Central memory CD8-positive, alpha-beta T cell (primary cell): ENCODE measurements at places on chromosomes 16 and 17.

DNA sequence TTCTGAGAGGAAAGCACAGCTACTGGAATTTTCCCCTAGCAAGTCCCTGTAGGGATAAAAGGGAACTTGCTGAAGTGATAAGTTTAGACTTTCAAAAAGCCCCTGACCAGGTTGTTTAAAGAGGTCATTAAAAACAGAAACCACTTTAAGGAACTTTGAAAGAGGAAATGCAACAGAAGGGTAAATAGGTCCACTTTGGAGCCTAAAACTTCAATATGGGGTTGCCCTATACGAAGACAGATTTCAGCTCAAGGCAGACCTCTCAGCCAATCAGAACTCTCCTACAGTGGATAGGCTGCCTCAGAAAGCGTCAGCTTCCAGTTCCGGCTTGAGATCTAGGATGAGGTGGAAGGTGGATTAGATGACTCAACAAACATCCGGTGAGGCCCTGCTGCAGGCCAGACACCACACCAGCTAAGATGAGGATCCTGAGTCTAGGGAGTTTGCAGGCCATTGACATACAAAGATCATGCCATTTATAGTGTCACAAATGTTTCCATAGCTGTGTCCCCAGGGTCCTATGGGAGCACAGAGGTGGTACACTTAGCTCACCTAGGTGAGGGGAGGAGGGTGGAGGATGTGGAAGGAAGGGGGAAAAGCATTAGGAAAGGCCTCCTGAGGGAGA is 7.9 kb upstream of the MFSD6L start:
- DNase-seq, result no peak

DNA sequence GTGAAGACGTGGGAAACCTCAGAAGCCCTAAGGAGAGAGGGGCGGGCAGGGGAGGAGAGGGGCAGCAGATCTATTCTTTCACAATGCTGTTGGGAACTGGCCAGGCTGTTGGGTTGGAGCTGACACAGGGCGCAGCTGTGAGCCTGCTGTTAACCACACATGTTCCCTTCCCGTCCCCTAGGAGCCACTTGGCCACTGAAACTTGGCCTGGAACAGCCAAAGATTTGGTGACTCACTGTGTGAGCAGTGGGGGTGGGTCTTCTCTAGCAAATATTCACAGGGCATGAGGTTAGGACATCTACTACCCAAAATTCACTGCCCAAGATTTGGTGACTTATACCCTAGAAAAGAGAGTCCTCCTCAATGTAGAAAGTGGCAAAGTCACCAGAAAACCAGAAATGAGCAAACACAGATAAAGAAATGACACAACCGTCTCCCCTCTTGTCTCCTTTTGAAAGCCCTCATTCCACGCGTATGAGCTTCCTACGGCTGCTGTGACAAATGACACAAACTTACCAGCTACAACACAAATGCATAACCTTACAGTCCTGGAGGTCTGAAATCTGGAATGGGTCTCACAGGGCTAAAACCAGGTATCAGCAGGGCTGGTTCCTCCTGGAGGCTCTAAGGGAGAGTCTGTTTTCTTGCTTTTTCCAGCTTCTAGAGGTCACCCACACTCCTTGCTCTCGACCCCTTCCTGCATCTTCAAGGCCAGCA is 6.3 kb downstream of the TBC1D16 start:
- no peak for DNase-seq

DNA sequence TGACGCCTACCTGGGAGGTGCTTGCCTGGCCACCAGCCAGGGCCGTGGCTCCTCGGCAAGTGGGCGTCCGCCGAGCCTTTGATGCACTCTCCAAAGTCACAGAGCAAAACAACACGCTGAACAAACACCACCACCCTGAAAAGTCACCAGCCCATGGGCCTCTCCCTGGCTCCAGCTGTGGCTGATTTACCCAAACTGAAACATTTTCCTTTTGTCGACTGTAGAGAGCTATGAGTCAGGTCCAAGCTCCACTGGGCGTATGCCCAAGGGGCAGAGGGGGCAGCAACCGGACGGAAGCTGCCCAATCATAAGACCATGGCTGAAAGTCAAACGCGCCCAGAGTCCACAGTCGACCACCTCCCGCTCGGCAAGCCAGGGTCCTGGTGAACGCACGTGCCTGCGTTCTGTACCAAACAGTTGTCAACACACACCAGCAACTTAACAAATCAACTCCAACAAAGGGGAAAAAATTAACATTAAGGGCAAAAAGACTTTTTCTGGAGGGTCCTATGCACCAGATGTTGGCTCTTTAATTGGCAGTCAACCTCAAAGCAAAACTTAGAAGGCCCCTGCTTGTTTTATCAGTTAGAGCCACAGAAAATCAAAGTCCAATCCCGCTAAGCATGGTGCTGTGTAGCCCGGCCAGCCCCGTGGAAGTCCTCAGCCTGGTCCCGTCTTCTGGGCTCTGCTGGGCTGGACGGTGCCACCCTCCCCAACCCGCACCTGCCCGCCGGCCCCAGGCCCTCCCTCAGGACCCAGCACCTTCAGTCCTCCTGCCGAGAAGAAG is 47.3 kb downstream of the TBC1D16 start:
- DNase-seq, result no peak

DNA sequence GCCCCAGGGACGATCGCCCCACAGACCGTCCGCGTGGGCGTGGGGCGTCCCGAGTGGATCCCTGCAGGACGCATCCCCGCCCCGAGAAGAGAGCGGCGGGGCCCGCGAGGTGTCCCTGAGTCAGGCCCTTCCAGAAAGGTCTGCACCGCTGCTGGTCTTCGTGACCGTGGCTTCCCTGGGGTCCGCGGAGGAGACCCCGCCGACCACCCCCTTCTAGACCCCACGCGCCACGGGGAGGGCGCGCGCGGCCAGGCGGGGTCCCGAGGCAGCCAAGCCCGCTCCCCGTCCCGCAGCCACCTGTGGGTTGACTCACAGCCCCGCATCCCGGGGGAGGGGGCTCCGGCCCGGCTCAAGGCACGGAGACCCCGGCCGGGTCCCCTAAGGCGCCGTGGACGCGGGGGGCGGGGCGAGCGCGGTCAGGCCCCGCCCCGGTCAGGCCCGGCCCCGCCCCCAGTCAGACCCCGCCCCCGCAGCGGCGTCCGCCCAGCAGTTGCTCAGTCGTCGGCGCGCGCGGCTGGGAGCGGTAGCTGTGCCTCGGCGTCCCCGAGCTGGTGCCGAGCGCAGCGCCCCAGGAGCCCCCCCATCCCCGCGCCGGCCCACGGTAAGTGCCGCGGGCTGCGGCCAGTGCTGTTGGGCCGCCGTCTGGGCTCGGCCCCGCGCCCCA is at the start of gene BAIAP3:
TSS of gene BAIAP3 (plus strand) at position 497 of the 664 bp plus-strand sequence. CDS start 4,905 bp downstream, outside the sequence.
- DNase-seq, result no peak

DNA sequence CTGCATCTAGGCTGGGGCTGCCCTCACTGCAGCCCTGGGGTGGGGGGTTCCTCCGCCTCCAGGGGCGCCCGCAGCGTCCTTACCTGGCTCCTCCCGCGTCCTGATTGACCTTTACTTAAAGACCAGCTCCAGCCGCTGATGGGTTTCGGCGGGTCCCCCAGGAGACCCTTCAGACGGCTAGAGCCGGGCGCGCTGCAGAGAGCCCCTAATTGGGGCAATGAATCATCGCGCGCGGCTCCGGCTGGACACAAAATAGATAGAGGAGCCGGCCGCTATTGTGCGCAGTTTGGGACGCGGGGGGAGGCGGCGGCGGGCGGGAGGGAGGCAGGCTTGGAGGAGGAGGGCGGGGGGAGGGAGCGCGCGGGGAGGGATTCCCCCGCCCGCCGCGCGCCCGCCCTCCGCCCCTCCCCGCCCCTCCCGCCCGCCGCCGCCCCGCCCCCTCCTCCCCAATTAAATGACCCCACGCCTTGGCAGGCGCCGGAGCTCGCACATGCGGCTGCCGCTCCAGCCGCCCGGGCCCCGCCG is 56.5 kb upstream of the CIBAR2 start:
- no peak for DNase-seq

DNA sequence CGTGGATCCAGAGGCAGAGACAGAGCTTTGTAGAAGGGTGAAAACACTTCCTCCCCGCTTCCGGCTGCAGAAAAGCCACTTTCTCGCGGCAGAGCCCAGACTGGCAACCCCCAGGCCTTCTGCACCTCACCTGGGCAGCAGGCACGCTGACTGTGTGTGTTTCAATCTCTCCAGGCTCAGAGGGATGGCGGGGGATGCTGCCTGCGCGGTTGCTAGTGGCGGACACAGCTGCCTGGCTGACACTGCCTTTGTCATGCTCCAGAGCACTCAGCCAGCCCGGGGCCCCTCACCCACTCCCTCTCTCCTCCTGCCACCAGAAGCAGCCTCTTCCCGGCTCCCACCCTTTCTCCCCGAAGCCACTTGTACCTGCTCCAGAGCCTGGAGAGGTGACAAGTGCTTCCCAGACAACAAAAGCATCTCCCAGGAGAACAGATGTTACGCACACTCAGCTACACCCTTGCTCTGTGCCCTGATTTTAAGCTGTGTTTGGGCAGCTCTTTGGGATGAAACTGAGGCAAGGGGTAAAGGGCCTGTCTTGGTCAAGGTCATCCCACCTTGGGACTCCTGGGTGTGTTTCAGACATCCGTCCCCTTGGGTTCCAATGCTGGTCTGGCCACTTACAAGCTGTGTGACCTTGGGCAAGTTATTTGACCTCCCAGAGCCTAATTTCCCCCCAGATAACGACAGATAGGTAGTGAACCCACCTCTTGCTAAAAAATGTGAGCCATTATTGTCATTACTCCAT is 9.2 kb upstream of the GLIS2 start:
- DNase-seq, result peak; percentile 37

DNA sequence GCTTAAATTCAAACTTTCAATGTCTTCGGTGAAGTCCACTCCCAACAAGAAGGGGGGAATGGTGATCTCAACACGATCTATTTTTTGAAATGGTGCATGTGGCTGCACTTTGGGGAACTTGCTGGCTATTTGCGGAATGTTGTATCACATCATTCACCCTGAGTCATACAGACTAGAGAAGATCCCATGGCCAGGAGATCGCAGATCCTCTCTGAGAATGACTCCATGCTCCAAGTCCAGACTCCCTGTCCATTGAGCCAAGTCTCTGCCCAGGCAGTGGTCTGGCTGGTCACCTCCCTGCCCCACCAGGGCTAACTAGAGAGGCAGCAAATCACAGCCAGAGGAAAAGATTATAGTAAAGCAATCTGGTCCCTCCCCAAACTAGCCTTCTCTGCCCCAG is 120.6 kb downstream of the XYLT1 start:
- no peak for DNase-seq

- no peak for DNase-seq
These were observed 315.5 kb upstream of the RBFOX1 start for GRCh38 chr16:7017006-7017662.

DNA sequence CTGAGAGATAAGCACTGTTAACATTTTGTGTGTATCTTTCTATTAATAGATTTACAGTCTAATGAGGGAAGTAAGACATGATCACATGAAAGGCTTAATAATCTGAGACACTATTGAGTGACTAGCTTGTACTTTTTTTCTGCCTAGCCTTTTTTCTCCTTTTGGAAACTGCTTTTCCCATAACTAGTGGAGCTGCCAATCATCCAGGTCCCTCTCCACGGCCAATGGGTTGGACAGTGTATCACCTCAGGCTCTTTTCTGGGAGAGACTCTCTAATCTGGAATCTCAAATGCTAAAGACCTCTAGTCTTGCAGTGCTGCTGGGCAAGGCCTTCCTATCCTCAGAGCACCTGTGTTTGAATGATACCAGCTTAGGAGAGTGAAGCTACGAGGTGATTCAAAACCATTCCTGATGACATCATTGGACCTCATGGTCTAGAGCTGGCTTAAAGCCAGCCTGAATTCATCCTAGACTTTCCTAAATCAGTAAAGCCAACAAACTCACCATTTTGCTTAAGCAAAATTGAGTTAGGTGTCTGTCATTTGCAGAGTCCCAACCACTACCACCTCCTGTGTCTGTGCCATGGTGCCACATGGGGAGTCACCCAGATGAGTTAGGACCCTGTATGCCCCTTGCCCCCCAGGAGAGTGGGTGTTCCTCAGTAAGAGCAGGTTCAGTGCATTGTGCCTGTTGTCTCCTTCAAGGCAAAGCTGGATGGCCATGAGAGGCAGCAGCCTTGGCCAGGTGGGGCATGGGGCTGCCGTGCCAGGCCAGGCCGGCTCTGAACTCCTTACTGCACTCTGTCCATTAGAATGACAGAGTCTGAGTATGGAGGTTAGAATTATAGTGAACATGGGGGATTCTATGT is 62.9 kb downstream of the SPECC1 start:
- no peak for DNase-seq

- no peak for DNase-seq
These were observed 63.3 kb upstream of the IRX5 start for GRCh38 chr16:54867302-54867832.

- no peak for DNase-seq
These were observed 27.2 kb downstream of the PEMT start for GRCh38 chr17:17564323-17564722.

GRCh38 chr17:32486701-32487472 is at the start of gene CDK5R1:
Gene CDK5R1, plus strand, starts transcription at chr17:32486993. Its CDS starts 628 bp downstream, at chr17:32487621.
- DNase-seq, result peak; percentile 60

DNA sequence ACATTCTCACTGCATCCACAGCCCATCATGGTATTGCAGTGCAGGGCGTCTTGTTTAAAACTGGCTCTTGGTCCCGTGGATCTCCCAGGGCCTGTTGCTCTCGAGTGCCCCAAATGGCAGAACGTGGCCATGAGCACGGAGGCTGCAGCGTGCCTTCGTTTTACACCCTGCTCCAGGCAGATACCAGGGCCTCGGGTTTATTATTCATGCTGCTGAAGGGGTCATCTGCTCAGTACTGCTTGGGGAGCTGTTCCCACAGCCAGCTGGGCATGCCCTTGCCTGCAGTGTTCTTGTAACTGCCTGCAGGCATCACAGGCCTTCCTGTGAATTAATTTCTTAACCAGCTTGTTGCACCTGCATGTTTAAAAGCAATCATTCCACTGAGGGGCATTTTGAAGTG is 129.7 kb upstream of the CHMP6 start:
- no peak for DNase-seq

- no peak for DNase-seq
These were observed 15.8 kb downstream of the DRC3 start for GRCh38 chr17:17988427-17988945.

GRCh38 chr17:72426321-72426720 is 305.5 kb downstream of the SOX9 start:
- DNase-seq, result no peak

GRCh38 chr17:49703557-49704277 is 4.0 kb downstream of the SLC35B1 start:
- no peak for DNase-seq

DNA sequence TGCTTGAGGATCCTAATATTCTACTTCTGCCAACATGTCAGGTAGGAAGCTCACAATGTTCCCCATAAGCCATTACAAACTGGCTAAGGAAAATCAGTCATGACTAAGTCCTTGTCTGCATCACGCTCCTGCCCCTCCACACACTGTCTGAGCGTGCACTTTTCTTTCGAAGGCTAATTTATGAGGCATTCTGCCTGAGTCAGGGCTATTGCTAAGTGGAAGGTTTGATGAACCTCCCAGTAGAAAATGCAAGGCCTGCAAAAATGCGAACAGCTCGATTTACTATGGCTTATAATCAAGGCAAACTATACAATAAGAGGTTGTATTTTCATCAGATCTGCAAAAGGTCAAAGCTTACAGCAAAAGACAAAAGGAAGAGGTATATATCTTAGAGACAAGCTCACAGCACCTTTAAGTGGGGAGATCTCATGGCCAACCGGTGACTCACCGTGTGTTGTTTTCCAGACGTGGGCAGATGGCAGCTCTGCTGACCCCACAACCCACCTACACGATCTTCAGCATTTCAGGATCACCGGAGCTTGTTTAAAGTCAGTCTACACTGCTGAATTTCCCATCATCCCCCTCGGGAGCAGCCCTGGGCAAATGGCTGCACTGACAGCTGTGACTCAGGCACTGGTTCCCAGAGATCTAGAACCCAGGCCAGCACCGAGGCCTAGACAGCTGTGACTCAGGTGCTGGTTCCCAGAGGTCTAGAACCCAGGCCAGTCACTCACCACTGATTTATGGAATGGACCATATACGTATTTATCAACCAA is 26.1 kb downstream of the MEAK7 start:
- DNase-seq, result no peak
